ENCODE measurements at places on chromosomes 16 and 17.

- DNase-seq = no peak
Observed at GRCh38 chr17:4529533-4530152, 25.5 kb downstream of the MYBBP1A start.

DNA sequence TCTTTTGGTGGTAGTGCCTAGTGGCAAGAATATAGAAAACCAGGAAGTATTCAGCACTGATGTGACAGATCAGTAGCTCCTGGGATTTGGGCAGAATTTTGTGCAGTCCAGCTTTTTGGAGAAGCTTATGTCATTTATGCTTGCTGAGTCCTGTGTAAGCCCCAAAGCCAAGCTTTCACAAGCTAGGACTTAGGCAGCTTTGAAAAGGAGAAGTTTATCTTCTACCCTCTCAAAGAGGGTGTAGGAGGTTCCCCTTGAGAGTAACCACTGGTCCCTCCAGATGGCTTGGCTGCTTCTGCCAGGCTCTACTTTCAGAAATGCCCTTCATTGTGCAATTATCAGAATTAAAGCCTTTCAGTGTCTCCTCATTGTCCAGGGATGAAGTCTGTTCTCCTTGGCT lies 78.8 kb downstream of the CES1 start:
- DNase-seq = no peak

DNA sequence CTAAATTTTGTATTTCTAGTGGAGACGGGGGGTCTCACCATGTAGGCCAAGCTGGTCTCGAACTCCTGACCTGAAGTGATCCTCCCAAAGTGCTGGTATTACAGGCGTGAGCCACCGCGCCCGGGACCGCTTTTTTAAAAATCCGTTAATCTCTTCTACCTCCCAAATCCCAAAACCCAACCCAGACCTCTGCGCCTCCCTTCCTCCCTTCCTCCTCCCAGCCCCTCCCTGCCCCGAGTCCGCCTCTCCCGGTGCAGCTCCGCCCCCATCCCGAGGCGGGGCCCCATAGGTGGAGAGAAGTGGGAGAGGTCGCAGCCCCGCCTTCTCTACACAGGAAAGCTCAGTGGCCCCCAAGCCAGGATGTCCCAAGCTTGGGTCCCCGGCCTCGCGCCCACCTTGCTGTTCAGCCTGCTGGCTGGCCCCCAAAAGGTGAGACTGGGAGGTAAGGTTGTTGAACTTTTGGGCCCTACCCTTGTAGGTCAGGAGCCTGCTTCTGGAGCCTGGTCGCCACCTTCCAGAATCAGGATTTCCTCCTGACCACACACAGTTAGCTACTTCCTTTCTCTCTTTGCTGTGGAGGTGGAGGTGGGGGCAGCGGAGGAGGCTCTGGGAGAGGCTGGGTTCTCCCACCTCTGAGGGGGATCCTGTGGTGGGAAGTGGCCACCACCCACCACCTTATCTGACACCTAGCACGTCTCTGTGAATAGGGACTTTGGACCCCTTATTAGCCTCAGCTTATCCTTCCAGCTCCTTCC lies at the start of gene TMEM92:
TMEM92 (plus strand) TSS at position 325 of the 755 bp plus-strand sequence; CDS start at position 361, 36 bp downstream.
- no peak for DNase-seq

DNA sequence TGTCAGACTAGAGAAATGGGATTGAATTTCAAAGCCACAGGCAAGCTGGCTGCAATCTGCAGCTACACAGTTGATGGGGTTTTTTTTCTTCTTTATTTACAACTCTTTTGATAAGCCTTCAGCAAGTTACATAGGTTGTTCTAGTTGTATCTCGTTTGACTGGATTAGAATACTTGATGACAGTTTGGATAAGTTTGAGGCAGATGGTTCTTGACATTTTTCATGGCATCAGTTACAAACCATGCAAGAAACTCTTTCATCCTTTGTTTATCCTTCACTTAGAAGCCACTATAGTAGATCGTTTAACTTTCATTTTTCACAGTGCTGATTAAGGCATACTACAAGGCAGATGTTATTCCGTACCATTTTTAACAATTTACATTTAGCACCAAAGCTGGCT lies 238.9 kb downstream of the TOX3 start:
- no peak for DNase-seq

GRCh38 chr16:73521499-73521898 lies 473.6 kb upstream of the ZFHX3 start:
- no peak for DNase-seq

DNA sequence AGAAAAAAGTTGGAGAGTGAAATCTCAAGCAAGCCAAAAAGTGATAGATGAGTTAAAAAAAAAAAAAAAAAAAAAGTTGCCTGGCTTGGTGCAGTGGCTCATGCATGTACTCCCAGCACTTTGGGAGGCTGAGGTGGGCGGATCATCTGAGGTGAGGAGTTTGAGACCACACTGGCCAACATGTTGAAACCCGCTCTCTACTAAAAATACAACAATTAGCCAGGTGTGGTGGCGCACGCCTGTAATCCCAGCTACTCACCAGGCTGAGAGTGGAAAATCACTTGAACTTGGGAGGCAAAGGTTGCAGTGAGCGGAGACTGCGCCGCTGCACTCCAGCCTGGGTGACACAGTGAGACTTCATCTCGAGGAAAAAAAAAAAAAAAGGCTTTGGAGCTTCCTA lies 668.8 kb downstream of the WWOX start:
- DNase-seq = no peak

DNA sequence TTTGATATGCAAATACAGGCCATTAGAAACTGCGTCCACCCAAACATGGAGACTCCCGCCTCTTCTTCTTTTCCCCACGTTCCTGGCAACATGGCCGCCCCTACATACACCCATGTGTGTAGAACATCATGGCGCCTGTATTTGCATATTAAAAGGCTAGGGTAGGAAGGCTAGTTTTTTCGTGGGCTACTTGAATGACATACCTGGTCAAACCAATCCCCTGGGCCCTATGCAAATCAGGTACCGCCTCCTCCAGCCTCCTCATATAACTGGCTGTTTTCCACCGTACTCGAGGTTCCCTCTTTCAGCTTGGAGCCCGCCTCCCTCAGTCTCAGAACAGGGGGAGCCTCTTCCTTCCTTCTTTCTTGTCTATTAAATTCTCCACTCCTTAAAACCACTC lies 840 bp upstream of the CD300LB start:
- peak; percentile 30 for DNase-seq

GRCh38 chr17:59513934-59514841 lies 51.2 kb upstream of the DHX40 start:
- DNase-seq = no peak

- no peak for DNase-seq
Observed at GRCh38 chr16:2529061-2529931, 1.9 kb downstream of the CEMP1 start.

DNA sequence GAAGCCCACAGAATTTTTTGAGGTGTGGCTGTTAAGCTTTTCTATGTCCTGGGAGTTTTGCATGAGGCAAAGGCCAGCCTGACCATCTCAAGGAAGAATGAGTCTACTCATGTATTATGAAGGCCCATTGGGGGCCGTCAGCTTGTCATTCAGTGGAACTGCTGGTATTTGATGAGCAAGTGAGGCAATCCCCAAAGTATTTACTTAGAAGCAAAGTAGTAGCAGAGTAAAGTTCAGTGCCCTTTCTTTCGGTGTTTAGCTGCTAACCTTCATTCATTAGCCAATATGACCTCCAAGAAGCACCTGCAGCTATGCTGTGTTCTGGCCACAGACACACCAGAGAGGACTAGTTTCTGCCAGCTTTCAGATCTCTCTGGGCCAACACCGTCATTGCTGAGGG lies 80.2 kb downstream of the RPA1 start:
- no peak for DNase-seq

DNA sequence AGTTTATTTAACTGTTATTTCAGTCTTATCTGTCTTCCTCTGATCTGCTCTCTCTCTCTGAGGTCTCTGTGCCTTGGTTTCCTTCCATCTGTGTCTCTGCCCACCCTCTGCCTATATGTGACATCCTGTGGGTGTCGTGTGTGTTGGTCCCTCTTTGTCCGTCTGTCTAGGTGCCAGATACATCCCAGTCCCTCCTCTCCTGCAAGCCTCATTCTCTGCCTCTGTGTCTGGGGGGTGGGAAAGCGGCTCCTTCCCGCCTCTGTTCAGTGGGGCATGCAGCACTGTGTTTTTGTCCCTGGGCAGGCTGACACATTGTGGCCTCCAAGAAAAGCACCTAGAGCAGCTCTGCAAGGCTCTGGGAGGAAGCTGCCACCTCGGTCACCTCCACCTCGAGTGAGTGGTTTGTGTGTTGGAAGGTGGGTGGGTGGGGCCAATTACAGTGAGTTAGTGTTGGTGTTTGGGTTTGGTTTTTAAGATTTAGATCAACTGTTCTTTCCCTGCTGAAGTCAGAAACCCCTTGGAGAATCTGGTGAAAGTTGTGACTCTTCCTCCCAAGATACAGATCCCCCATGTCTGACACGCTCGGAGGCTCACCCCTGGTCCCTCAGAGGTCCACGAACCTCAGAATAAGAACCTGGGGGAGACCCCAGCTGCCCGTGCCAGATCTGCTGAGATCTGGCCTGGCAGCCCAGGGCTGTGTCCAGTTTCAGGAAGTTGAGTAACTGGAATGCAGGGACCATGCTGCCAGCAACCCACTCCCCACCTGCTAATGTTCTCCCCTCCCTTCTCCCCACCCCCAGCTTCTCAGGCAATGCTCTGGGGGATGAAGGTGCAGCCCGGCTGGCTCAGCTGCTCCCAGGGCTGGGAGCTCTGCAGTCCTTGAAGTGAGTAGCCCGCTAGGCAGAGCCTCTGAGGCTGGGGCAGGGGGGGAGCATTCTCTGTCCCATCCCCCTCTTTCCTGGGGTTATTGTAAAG lies 50.9 kb upstream of the CPNE2 start:
- peak; percentile 94 for DNase-seq

DNA sequence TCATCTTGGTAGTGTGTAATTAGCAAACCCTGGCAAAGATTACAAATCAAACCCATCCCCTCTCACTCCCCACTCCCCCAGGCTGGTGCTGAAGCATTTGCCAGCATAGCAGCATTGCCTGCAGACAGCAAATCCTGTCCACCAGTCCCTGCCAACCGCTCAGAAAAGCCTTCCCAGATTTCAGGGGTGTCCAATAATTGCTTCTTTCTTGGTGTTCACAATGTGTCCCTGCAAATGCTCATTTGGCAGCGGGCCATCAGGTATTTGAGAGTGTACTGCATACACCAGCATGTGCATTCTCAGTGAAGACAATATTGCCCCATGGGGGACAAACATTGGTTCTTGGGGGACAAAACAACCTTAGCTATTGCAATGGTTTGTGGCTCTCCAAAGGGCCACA lies 28.2 kb downstream of the ORC6 start:
- no peak for DNase-seq

GRCh38 chr16:48450367-48450766 lies 65.2 kb upstream of the SIAH1 start:
- no peak for DNase-seq

GRCh38 chr16:29825145-29826044 lies 5.1 kb downstream of the MVP start:
- peak; percentile 58 for DNase-seq

GRCh38 chr16:1125471-1125870 lies 27.4 kb upstream of the CACNA1H start:
- no peak for DNase-seq

GRCh38 chr16:66267292-66268014 lies 99.0 kb upstream of the CDH5 start:
- DNase-seq = no peak

DNA sequence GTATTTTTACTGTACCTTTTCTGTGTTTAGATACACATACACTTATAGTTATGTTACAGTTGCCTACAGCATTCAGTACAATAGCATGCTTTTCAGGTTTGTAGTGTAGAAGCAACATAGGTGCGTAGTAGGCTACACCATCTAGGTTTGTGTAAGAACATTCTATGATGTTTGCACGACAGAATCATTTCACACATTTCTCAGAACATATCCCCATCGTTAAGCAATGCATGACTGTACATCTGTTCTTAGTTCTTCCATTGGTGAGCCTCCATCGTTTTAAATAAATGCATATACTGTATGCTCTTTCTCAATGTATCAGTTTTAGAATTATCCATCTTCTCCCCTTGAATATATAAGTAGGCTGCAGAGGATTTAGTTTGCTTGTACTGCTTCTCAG lies 122.6 kb downstream of the PITPNC1 start:
- DNase-seq = no peak

- no peak for DNase-seq
Observed at GRCh38 chr17:1617620-1618174, 10.9 kb downstream of the SLC43A2 start.

DNA sequence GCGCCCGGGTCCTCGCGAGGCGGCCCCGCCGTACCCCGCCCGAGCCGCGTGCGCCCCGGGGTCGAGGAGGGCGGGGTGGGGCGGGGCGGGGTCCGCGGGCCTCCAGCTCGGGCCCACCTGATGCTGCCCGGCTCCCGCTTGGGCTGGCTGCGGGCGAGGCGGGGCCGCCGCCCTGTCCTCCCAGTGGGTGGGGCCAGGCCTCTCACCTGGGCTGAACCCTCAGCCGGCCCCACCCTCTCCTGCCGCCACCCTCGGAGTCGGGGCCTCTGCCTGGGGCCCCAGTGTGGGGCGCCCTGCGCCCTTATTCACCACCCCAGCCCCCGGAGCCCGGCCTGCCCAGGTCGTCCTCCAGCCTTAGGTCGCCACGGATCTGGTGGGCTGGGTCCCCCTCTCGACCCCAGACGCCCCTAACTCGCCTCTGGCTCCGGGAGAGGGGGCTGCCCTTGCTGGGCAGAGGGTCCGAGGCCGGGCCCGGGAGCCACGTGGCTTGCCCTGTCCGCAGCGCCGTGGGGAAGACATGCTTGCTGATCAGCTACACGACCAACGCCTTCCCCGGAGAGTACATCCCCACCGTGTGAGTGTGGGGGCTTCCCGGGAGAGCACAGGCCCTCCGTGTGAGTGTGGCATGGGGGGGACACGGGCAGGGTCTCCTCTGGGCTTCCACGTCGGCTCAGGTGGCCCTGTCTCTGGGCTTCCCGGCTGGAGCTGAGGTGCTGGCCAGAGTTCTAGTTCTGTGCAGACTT lies 578 bp downstream of the RAC3 start:
- no peak for DNase-seq

DNA sequence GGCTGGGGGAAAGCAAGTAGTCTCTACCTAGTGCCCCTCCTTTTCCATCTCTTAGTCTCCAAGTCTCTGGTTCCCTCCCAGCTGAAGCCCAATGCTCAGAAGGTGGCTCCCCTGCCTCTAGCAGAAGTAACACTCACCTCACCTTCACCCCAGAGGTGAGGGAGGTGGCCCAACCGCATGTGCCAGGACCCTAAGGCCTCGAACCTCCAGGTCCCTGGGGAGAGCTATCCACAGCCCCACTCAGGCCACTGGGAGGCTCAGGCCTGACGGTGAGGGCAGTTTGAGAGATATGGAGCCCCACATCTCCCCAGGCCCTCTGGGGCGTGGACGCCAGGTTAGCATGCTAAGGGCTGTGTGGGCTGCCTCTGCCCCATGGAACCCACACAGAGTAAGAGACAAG lies 5.8 kb downstream of the CBLN1 start:
- DNase-seq = no peak

DNA sequence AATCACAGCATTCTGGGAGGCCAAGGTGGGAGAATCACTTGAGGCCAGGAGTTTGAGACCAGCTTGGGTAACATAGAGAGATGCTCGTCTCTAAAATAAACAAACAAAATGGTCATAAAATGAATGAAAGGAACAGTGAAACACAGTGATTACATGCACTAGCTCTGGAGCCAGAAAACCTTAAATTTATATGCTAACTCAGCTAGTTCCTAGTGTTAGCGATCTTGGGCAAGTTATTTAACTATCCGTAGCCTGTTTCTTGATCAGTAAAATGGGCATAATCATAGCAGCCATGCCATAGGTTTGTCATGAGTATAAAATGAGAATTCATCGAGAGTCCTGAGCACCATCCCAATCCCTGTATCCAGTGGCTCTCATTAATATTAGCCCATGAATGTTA lies 271.0 kb downstream of the GRIN2A start:
- no peak for DNase-seq
